ENCODE measurements at places on chromosomes 11 and 22.
A peak's percentile ranks its signal among the peaks of the same experiment; 100 is the strongest.

GRCh38 chr11:106061954-106062949 lies 14.9 kb downstream of the KBTBD3 start:
- no peak for DNase-seq

DNA sequence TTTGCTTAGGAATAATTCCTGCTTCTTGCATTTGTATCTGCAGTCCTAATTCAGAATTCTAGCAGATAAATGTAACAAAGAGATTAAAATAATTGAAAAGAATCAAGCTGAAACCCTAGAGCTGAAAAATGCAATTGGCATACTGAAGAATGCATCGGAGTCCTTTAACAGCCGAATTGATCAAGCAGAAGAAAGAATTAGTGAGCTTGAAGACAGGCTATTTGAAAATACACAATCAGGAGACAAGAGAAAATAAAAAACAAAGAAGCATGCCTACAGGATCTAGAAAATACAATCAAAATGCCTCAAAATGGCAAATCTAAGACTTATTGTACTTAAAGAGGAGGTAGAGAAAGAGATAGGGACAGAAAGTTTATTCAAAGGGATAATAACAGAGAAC lies 8.2 kb downstream of the TREH start:
- DNase-seq: no peak

- no peak for DNase-seq
These were observed 3.0 kb downstream of the CDKN1C start for GRCh38 chr11:2882396-2883110.

GRCh38 chr11:121291319-121291718 lies 1.3 kb upstream of the SC5D start:
- DNase-seq: no peak

DNA sequence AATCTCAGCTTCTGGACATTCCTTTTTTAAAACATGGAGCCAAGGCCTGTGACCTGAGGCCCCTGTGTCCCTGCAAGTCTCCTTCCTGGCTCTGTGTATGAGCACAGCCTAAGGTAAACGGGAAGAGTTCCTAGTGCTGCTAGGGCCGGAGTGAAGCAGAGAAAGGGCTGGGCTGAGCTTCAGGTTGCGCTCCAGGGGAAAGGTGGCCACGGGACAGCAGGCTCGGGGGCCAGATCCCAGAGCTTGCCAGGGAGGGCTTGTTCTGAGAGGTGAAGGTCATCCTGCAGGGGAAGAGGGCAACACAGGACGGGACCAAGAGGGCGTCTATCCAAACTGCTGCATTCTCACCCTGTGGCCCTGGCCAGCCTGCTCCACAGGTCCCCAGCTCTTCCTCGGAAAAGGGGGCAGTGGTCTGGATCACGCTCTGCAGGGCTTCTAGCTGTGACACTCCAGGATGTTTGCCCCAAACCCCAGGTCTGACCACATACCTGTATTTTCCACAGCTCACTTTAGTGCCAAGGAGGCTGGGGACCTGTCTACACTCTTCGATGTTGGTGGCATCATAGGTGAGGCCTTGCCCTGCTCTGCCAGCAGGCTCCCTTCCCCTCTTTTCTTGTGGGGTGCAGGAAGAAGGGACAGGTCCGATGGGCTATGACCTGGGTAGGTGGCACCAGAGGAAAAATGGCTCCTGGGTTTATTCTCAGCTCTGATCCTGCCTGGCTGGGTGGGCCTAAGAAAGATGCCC lies 20.4 kb downstream of the SLC37A2 start:
- DNase-seq: no peak

DNA sequence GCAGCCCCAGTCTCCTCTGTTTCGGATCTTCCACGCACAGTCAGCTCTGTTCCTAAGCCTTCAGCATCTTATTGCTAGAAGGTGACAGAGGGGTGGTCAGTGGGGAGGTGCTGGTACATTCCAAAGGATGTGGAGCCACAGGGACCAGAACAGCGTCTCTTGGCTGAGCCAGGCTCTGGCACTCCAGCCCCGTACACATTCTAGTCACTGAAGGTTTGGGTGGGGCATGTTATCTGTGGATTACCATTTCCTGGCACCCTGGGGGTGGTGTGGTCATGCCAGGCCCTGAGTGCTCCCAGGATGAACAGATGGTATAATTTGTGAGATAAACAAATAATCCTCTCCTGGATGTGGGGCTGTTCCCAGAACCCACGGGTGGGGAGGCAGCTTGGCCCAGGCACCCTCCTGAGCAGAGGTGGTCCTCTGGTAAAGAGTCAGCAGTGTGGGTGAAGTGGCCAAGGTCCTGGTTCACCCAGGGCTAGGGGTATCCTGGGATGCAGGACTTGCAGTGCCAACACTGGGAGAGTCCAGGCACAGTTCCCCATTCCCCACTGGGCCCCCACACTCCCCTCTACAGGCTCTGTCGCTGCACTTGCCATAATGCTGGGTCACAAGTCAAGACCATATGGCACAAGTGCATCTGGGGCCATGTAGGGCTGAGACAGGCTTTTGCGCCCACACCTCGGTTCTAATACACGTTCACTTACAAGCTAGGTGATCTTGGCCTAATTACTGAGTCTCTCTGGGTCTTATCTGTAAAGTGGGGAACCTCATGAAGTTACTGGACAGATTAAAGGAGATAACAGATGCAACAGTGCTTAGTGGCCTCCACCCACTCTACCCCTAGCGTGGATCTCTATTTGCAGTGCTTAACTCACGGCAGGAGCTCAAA lies 33.0 kb downstream of the DKK3 start:
- DNase-seq: no peak

- no peak for DNase-seq
These were observed 3.7 kb downstream of the TRPM5 start for GRCh38 chr11:2440646-2441045.

- no peak for DNase-seq
These were observed 1.7 kb downstream of the BRMS1 start for GRCh38 chr11:66343176-66343575.

DNA sequence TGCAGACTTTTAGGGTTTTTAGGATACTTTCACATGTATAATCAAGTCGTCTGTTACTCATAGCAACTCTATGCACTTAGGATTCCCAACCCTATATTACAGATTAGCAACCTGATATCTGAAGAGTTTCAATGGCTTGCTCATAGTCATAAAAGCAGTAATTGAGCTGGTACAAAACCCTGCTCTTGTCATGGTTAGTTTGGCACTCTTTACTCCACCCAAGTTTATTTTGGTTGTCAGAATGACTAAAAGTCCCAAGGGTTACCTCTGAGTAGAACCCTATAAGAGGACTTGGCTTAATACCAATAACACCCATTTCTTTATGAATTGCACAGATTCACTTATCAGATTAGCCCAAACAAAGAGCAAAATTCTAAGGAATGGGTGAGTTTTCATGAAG lies 550.6 kb downstream of the SOX6 start:
- DNase-seq: no peak

- DNase-seq: no peak
These were observed at the start of gene TEX54 for GRCh38 chr11:62832336-62833234. TEX54 (minus strand) TSS chr11:62832841.

GRCh38 chr11:19606856-19607655 lies 105.6 kb upstream of the NAV2 start:
- DNase-seq: no peak

DNA sequence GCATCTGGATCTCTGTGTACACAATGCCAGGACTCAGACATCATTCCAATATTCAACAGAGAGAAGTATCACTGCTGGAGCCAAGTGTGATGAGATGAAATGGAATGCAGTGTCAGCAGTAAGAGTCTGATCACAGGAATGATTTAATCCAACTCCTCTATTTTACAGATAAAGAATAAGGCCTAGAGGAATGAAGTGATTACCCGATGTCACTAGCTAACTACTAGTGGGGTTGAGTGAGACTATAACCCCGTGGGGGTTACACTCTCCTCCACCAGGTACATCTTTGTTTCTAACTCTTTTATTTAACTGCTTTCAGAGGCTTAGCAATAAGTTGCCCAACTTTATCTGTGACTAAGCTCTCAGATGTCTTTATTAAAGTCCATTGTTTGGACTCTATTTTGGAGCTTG lies 94.2 kb upstream of the FAT3 start:
- DNase-seq: no peak

- DNase-seq: no peak
These were observed 65.2 kb upstream of the CECR2 start for GRCh38 chr22:17303840-17304779.

- DNase-seq: no peak
These were observed 25.7 kb upstream of the TUB start for GRCh38 chr11:8055091-8055835.

DNA sequence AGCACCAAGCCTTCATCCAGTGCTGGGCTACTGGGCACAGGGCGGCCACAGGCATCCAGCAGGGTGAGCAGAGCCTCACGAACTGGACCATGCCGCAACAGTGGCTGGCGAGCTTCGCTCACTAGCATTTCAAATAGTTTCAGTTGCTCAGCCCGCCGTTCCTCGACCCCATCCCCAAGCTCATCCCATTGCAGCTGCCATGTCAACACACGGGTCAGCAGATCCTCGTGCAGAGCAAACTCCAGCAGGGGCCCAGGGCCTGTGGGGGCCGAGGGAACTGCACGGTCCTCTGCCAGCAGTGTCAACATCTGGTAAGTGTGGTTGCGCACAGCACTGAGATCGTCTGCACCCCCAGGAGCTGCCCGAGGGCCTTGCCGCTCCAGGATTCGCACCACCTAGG lies 10.6 kb downstream of the FHIP1B start:
- DNase-seq: no peak

DNA sequence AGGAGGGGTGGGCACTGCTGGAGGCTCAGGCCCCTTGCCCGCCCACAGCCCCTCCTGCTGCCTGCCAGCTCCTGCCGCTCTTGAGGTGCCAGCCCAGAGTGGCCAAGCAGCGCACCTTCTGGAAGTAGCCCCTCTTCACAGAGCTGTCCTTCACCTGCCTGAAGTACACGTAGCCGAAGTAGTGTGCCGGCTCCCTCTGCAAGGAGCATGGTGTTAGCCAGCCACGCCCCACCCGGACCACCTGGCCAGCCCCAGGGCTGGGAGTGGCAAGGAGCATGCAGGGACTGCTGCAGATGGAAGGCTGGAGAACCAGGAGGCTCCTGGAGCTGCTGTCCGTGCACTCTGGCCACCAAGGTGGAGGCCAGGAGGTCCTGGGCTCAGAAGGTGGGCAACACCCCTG lies 9.6 kb downstream of the DENND6B start:
- no peak for DNase-seq

DNA sequence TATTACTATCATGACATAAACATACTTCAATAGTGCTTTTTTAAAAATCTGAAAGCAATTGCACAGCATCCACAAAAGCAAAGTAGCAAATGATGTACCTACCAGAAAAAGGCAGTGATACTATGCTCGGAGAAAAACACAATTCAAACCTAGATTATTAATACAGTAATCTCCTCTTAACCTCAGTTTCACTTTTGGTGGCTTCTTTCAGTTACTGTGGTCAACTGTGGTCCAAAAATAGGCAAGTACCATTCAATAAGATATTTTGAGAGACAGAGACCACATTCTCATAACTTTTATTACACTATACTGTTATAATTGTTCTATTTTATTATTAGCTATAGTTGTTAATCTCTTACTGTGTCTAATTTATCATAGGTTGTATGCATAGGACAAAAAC lies 20.8 kb downstream of the KCNA4 start:
- DNase-seq: no peak

GRCh38 chr11:29432719-29433325 lies 584.0 kb downstream of the KCNA4 start:
- DNase-seq: no peak

GRCh38 chr11:21774212-21774611 lies 418.7 kb upstream of the ANO5 start:
- DNase-seq: peak; percentile 31
